Tibial nerve (tissue), 4 donors: ENCODE measurements at places on chromosomes 11 and 22. TPM values are rescaled to one million over a fixed set of nuclear protein-coding genes. Genes with fewer than 3 reads are reported as not detected.

- H3K4me1 ChIP-seq, result no peaks in the 10 kb centered on the region
- no peak overlapping the region for H3K27ac ChIP-seq
- H3K4me3 ChIP-seq, result no peak overlapping the region
- DNase-seq, result no peak
Measured at GRCh38 chr11:116732271-116733042, 40.3 kb downstream of the BUD13 start.

DNA sequence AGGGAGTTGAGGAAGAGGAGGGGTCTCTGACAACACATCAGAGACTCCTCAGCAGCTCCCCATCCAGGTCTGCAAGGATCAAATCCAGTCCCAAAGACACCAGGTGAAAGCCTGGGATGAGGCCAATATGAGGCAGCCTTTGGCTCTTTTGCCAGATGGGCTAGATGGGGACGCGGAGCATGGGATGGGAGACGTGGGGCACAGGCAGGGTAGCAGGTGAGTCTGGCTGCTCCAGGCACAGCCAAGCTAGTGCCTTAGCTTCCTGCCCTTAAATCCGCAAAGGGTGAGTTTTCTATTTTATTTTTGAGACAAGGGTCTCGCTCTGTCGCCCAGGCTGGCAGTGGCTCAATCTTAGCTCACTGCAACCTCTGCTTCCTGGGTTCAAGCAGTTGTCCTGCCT, 19.6 kb upstream of the DRICH1 start:
- H3K4me3 ChIP-seq, result no peak overlapping the region
- H3K27ac ChIP-seq, result no peak overlapping the region
- H3K27me3 ChIP-seq, result no peaks in the 10 kb centered on the region
- H3K4me1 ChIP-seq, result no peaks in the 10 kb centered on the region

DNA sequence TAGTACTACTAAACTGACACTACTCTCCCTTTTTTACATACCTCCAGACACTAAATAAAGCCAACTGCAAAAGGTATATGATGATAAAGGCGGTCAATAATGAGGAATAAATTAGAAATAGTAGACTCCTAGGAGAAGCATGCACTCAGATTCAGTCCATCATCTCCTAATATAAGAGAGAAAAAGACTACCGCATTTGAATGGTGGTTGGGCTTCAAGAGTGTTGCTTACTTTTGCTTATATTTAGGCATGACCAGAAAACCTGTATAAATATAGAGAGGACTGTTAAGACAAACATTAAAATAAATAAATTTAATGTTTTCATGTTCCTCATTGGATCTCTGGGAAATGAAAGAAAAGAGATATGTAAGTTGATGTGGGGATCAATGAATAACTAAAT, 1137.0 kb downstream of the FAM181B start:
- no peaks in the 10 kb centered on the region for H3K36me3 ChIP-seq
- H3K27me3 ChIP-seq, result no peaks in the 10 kb centered on the region
- no peaks in the 10 kb centered on the region for H3K4me1 ChIP-seq
- DNase-seq, result no peak
- no peak overlapping the region for H3K4me3 ChIP-seq
- H3K27ac ChIP-seq, result no peak overlapping the region

DNA sequence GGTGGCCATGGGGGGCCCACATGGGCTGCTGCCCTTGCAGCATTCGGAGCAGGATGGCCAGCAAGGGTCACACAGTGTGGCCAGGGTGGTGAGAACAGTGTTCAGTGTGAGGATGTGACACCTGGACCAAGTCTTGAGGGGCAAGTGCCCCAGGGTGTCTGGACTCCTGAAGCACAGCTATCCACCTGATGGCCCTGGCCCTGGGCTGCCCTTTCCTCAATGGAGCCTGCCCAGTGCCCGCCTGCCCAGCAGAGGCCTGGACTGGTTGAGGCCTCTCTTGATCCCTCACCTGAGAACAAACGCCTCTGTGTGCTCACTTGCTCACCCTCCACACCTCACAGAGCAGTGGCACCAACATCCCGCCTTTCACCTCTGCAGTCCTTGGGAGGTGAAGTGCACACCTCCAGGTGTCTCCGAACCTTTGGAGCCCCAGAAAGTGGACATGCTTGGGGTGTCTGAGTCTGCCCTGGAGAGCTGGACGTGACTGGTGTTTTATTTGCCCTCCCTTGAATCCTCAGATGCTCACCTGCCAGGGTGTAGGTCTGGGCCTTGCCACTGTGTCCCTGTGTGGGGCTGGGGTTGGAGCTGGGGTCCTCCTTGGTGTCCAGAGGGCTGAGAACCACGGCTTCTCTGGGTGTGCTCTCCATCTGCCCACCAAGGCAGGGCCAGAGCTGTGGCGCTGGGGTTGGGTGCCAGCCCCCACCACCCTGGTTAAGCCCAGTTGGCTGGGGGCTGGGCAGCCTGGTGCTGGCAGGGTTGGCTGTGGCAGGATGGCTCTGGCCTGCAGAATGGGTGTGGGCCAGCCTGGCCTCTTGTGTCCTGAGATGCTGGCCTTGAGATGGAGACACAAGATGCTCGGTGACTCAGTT, 3.8 kb upstream of the MUC2 start:
- no peak for DNase-seq
- no peak overlapping the region for H3K4me3 ChIP-seq
- H3K36me3 ChIP-seq, result no peaks in the 10 kb centered on the region
- H3K4me1 ChIP-seq, result no peaks in the 10 kb centered on the region
- H3K27ac ChIP-seq, result no peak overlapping the region

- no peak overlapping the region for H3K27ac ChIP-seq
- no peak overlapping the region for H3K4me3 ChIP-seq
- DNase-seq, result no peak
- no peaks in the 10 kb centered on the region for H3K4me1 ChIP-seq
- no peaks in the 10 kb centered on the region for H3K36me3 ChIP-seq
Measured at GRCh38 chr11:117704395-117705100, 92.5 kb downstream of the DSCAML1 start.

DNA sequence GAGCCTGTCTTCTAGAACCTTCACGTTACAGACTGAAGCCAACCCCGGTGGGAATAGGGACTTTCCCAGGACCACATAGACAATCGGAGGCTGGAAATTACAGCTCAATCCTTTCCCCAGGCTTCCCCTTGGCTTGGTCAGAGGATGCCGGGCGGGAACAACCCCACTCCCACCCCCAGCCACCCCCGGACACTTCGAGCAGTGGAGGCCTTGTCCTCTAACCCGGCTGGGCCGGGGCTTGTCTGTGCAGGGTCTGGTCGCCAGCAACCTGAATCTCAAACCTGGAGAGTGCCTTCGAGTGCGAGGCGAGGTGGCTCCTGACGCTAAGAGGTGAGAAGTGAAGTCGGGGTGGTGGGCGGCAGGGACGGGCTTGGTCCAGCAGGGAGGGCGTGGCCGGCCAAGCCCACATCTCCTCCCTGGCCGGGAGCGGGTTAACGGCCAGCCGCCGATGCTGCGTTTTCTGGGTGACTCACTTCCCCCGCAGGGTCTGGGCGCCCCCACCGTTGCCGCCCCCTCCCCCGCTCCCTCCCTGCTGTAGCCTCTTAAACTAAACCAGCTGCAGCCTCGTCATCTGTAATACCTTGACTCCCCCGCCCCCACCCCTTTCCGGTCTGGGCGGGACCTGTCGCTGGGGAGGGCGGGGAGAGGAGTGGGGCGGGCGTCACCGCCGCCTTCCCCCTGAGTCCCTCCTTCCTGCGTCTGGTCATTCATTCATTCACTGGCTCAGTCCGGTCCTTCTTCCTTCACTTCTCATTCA, 1.5 kb downstream of the LGALS1 start:
- peak overlapping the region; percentile 80 for H3K27ac ChIP-seq
- H3K4me1 ChIP-seq, result peaks cover 91% of the 10 kb centered on the region
- peak overlapping the region; percentile 64 for H3K4me3 ChIP-seq

GRCh38 chr11:109120341-109120740, 301.6 kb upstream of the C11orf87 start:
- no peak for DNase-seq
- H3K36me3 ChIP-seq, result no peaks in the 10 kb centered on the region
- no peak overlapping the region for H3K4me3 ChIP-seq
- H3K4me1 ChIP-seq, result no peaks in the 10 kb centered on the region
- H3K27ac ChIP-seq, result no peak overlapping the region
- H3K27me3 ChIP-seq, result no peaks in the 10 kb centered on the region

The ZNF280B gene
- total RNA-seq, result not detected

The KCNJ5 gene
- 1.2 TPM for total RNA-seq

The PRR5L gene
- 29.7 TPM for total RNA-seq

The C22orf23 gene
- not detected for total RNA-seq
